ENCODE measurements at places on chromosomes 13 and 19. TPM values are rescaled to one million over a fixed set of nuclear protein-coding genes. Genes with fewer than 3 reads are reported as not detected.

- no peak for DNase-seq
These were observed 442.9 kb downstream of the FOXO1 start for GRCh38 chr13:40223585-40223984.

DNA sequence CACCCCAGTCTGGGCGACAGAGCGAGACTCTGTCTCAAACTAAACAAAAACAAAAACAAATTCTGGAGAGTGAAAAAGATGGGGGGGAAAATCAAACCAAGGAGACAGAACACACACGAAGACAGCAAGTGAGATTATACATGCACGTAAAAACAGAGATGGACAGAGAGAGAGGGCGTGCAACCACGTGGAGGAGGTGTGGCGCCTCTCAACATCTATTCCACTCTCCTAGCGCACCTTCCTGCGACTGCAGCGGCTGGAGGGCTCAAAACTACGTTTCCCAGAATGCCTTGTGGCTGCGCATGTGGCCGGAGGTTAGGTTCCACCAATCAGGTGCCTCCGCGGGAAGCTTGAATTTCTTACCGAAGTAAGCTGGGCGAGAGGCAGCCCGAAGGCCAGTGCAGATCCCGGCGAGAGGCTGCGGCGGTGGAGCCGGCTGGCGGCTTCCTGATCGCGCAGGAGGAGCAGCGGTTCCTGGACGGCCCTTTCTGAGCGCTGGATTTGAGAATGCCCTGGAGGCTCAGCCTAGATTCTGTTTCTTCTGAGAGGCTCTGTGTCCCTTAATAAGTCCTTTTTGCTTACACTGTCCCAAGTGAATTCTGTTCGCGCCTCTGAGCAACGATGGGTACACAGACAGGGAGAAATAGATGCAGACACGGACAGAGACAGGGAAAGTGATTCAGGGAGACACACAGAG is 13.1 kb upstream of the NANOS2 start:
- peak; percentile 95 for DNase-seq

DNA sequence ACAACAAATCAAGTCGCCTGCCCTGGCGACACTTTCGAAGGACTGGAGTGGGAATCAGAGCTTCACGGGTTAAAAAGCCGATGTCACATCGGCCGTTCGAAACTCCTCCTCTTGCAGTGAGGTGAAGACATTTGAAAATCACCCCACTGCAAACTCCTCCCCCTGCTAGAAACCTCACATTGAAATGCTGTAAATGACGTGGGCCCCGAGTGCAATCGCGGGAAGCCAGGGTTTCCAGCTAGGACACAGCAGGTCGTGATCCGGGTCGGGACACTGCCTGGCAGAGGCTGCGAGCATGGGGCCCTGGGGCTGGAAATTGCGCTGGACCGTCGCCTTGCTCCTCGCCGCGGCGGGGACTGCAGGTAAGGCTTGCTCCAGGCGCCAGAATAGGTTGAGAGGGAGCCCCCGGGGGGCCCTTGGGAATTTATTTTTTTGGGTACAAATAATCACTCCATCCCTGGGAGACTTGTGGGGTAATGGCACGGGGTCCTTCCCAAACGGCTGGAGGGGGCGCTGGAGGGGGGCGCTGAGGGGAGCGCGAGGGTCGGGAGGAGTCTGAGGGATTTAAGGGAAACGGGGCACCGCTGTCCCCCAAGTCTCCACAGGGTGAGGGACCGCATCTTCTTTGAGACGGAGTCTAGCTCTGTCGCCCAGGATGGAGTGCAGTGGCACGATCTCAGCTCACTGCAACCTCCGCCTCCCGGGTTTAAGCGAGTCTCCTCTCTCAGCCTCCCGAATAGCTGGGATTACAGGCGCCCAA is at the start of gene LDLR:
Gene LDLR, plus strand, starts transcription at position 210 of the 760 bp plus-strand sequence. Its CDS starts 86 bp downstream, at position 296.
- peak; percentile 98 for DNase-seq

GRCh38 chr19:9671655-9672054 is 3.2 kb downstream of the ZNF562 start:
- DNase-seq, result no peak

DNA sequence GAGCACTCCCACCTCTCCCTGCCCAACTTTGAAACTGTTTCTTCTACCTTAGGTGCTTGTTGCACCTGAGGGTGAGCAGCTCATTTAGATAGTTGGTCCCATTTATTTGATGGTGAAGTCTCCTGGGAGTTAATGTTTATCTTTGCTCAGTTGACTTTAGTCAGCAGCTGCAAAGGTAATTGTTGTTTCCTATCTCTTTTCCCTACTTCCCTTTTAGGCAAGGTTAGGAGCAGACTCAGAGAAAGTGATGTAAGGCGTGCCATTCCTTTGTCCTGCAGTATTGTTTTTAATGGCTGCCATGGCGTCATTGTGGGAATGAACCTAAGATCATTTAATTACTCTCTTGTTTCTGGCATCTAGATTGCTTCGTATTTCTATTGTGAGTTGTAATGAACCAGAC is 11.6 kb downstream of the AKAP11 start:
- no peak for DNase-seq

DNA sequence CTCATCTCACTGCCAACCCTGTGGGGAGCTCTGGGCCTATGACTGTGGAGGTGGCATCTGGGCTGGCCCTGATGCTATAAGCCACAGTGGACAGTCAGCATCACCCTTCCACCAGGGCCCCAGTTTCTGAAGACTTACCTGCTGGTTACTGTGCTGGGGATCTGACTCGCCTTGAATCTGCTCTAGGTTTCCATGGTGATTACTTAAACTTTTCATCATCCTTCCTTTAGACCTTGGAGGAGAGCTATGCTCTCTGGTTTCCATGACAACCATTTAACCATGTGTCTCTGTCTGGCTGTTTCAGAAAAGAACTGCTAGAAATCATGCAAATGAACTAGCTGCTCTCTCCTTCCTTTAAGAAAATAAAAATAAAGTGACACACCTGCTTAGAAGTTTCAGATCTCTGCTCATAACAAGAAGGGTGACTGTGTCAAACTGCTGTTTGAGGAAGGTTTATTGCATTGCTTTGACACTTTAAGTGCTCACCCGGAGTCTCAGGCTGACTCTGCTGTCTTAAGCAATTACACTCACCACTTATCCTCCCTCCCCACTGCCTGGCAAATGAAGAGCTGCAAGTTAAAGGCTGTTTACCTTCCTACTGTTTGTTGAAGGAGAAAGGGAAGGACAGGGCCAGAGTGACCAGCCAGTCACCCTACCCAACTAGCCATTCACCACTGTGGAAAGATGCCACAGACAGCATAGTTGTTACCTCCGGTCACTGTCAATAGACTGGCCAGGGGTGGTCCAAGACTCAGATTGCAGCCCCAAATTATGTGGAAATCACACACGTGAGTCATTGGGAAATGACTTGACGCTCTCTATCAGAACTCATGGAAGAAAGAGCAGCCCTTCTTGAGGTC is 87.6 kb downstream of the HSPH1 start:
- no peak for DNase-seq

- DNase-seq, result no peak
These were observed 7.7 kb upstream of the SERP2 start for GRCh38 chr13:44365899-44366298.

- DNase-seq, result no peak
These were observed 38.4 kb upstream of the RCBTB2 start for GRCh38 chr13:48571126-48571913.

GRCh38 chr13:71879129-71879535 is 12.1 kb upstream of the DACH1 start:
- DNase-seq, result peak; percentile 30

DNA sequence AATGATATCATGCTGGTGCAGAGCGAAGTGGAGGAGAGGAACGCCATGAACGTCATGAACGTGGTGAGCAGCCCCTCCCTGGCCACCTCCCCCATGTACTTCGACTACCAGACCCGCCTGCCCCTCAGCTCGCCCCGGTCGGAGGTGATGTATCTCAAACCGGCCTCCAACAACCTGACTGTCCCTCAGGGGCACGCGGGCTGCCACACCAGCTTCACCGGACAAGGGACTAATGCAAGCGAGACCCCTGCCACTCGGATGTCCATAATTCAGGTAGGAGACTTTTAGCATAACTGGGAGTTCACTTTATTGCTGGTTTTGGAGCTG is 3.3 kb downstream of the PCDH17 start:
- DNase-seq, result no peak

- DNase-seq, result no peak
These were observed 91.4 kb downstream of the COL4A1 start for GRCh38 chr13:110215606-110216005.

GRCh38 chr19:41696402-41697197 is 8.5 kb upstream of the CEACAM7 start:
- peak; percentile 28 for DNase-seq

- no peak for DNase-seq
These were observed 31.6 kb upstream of the ZNRF4 start for GRCh38 chr19:5423567-5424125.

- DNase-seq, result no peak
These were observed at the start of gene COL5A3 for GRCh38 chr19:10010247-10010691. TSS of gene COL5A3 (minus strand) at chr19:10010504. CDS start at chr19:10010385, 119 bp downstream.

The PLEKHF1 gene
- total RNA-seq, result 15.9 TPM

The DLL3 gene
- 7.2 TPM for total RNA-seq

The ZDHHC20 gene
- total RNA-seq, result 46.4 TPM

The PALM gene
- 10.8 TPM for total RNA-seq

The KLK13 gene
- not detected for total RNA-seq

The PCDH8 gene
- total RNA-seq, result not detected

The ZNF431 gene
- total RNA-seq, result 9.2 TPM

The F2RL3 gene
- 0.07 TPM for total RNA-seq

Data from PC-3 (cell line).